Activated CD4-positive, alpha-beta T cell treated with anti-CD3 and anti-CD28 coated beads for 48 hours (primary cell): ENCODE measurements at places on chromosomes 16 and 17.
A peak's percentile ranks its signal among the peaks of the same experiment; 100 is the strongest.

DNA sequence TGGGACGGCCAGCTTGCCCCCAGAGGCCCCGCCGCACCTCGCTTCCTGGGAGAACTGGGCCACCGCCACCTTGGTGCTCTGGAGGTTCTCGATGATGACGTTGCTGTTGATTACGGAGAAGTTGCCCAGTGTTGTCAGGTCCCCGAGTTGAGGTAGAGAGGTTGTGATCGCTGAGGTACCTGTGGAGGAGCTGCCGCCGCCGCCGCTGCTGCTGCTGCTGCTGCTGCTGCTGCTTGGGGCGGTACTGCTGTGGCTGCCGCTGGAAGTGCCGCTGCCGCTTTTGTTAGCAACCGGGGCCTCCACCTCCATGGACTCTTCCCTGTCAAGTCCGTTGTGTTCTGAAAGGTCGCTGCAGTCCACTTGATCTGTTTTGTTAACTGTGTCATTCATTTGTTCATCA lies 9.5 kb downstream of the SALL1 start:
- no peak for DNase-seq

DNA sequence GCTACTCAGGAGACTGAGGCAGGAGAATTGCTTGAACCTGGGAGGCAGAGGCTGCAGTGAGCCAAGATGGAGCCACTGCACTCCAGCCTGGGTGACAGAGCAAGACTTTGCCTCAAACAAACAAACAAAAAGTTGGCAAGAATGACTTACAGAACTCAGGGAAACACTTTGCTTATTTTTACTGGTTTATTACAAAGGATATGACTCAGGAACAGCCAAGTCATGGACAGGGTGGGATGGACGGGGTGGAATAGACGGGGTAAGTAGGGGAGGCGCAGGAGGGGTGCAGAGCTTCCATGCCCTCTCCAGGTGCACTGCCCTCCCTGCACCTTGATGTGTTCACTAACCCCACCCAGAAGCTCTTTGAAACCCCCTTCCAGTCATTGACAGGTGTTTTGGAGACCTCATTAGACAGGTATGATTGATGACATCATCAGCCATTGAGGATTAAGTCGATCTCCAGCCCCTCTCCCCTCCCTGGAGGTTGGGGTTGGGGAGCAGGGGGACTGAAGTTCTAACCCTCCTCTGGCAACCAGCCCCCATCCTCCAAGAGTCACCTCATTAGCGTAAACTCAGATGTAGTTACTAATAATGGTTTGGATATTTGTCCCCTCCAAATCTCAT lies 41.3 kb upstream of the ZCCHC14 start:
- DNase-seq: no peak

DNA sequence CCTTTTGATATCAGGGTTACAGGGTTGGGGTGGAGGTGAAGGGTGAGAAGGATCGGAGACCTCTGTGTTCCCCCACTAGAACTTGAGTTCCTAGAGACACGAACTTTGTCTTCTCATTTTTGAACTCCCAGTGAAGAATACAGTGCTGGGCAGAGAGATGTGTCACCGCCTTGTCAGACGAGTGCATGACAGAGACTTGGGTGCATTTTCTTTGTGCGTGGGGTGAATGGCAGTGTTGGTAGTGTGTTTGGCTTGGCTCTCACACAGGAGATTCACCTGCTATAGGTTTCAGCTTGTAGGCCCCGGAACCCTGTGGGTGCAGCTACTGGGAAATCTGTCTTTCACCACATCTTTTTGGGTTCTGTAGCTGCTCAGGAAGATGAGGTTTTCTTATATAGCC lies 40.0 kb upstream of the CCR7 start:
- peak; percentile 82 for DNase-seq

DNA sequence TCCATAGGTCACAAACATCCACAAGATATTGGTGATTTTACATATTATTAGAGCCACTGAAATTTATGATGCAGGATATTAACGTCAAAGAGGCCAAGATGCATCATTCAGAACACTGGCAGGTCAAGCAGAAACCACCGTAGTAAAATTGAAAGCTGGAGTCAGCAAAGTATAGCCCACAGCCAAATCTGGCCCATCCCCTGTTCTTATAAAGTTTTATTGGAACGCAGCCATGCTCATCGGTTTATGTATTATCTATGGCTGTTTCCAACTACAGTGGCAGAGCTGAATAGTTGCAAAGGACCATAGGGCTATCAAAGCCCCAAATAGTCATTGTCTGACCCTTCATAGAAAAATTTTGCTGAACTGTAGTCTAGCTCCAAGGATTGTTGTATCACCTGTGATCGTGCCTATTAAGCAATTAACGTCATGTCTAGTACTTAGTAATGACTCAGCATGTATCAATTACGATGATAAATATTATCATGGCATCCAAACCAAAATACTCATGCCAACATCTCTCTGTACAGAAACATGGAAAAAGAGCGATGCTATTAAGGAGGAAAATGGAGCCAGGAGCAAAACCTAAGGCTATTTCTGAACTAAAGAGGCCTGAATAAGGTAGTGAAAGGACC lies 165.6 kb downstream of the IRX3 start:
- DNase-seq: no peak

DNA sequence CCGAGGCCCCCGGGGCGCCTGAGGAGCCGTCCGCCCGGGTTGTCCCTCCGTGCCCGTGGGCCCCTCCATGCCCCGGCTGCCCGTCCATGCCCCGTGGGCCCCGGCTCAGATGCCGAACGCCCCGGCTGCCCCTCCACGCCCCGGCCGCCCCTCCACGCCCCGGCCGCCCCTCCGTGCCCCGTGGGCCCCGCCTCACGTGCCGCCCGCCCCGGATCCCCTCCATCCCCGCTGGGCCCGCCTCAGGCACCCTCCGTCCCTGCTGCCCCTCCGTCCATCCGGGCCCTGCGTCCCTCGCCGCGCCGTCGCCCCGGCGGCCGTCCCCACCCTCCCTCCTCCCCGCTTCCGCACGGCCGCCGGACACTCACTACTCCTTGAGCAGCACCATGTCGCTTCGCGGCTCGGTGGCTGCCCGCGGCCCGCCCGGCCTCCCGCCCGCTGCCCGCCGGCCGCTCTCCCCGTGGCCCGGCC lies 382 bp downstream of the PITPNA start:
- no peak for DNase-seq

DNA sequence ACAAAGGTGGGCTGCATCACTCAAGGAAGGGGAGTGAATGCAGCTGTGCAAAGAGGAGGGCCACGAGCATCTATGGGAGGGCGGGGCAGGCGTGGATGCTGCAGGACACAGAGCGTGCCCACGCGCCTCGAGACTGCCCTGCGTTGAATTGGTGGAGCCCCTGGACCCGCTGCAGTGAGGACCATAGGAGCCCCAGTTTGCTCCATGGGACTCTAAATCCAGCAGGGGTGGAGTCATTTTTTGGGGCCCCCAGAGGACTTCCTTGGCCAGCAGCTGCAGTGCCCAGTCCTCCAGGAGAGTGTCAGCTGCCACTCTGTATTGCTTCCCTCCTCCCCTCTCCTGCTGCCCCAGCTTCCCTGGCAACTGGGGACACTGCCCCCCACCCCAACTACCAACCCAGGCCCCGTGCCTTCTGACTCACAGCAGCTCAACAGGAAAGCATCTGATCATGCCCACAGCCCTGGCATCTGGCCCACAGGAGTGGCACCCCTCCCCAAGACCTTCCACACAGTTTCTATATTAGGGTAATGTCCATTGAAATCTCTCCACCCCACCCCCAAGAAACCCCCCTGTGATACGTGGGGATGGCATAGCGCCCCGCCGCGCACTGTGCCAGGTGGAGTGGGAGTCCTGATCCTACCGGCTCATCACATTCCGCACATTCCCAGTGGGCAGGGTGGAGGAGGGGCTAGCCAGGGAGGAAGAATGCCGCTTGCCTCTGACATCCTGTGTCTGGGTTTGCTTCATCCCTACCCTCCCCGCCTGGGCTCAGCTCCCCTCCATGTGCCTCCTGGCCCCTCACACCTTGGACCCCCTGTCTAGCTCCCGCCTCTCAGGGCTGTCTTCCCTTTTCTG lies 27.8 kb upstream of the ITGA3 start:
- DNase-seq: no peak

DNA sequence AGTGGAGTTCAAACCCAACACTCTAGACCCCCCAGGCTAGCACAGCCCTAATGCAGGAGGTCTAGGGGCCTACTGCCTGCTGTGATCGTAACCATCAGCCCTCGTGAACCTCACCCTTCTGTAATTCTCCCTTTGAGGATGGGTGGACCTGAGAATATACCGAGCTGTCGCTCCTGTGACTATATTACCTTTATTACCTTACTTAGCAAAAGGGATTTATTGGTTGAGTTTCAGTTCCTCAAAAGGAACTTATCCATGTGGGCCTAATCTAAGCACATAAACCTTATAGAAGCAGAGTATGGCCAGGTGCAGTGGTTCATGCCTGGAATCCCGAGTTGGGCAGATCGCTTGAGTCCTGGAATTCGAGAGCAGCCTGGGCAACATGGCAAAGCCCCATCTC lies 19.2 kb upstream of the EMP2 start:
- DNase-seq: no peak

GRCh38 chr16:17019366-17019765 lies 451.4 kb downstream of the XYLT1 start:
- DNase-seq: no peak
